Neural progenitor cell (in vitro differentiated cells): ENCODE measurements at places on chromosomes 7 and 10. TPM values are rescaled to one million over a fixed set of nuclear protein-coding genes. Genes with fewer than 3 reads are reported as not detected.

DNA sequence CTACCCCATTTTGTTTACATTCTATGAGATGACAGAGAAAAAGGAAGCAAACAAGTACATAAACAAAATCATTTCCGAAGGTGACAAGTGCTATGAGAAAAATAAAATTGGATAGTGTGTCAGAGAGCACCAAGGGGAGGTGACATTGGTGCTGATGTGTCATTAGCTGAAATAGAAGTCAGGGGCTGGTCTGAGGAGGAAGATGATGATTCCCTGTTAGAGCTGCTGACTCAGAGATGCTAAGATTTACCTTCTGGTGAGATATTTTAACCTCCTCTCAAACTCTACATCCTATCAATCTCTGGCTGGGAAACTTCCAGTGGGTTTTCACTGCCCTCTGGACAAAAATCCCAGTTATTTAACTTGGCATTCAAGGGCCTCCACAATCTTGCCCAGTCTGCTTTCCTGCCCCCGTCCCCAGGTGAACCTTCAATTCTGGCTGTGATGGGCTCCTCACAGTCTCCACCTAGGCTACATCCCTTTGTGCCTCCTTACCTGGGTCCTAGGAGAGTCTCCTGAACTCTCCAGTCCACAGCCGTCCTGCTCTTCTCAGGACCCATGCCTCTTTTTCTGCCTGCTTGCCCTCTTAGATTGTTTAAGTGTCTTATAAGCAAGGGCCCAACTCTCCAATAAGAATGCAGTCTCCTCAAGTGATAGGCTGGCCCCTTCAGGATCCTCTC, 26.6 kb downstream of the DUSP5 start:
- DNase-seq = no peak
- H3K36me3 ChIP-seq = no peaks in the 10 kb centered on the region
- H3K27ac ChIP-seq = no peak overlapping the region
- no peaks in the 10 kb centered on the region for H3K27me3 ChIP-seq
- H3K4me1 ChIP-seq = no peaks in the 10 kb centered on the region

- H3K27ac ChIP-seq = no peak overlapping the region
- H3K4me1 ChIP-seq = peaks cover 14% of the 10 kb centered on the region
- DNase-seq = peak; percentile 45
- H3K27me3 ChIP-seq = no peaks in the 10 kb centered on the region
Observed at GRCh38 chr7:47672977-47673381, 91.1 kb upstream of the TNS3 start.

- no peaks in the 10 kb centered on the region for H3K27me3 ChIP-seq
- H3K27ac ChIP-seq = no peak overlapping the region
- H3K36me3 ChIP-seq = no peaks in the 10 kb centered on the region
- H3K4me1 ChIP-seq = peaks cover 10% of the 10 kb centered on the region
Observed at GRCh38 chr7:131995324-131995723, 438.9 kb upstream of the PODXL start.

- no peaks in the 10 kb centered on the region for H3K36me3 ChIP-seq
- no peaks in the 10 kb centered on the region for H3K27me3 ChIP-seq
- H3K4me3 ChIP-seq = peak overlapping the region; percentile 69
- no peaks in the 10 kb centered on the region for H3K4me1 ChIP-seq
- peak; percentile 3 for DNase-seq
Observed at GRCh38 chr10:42551582-42552187, 86.7 kb downstream of the ZNF33B start.

DNA sequence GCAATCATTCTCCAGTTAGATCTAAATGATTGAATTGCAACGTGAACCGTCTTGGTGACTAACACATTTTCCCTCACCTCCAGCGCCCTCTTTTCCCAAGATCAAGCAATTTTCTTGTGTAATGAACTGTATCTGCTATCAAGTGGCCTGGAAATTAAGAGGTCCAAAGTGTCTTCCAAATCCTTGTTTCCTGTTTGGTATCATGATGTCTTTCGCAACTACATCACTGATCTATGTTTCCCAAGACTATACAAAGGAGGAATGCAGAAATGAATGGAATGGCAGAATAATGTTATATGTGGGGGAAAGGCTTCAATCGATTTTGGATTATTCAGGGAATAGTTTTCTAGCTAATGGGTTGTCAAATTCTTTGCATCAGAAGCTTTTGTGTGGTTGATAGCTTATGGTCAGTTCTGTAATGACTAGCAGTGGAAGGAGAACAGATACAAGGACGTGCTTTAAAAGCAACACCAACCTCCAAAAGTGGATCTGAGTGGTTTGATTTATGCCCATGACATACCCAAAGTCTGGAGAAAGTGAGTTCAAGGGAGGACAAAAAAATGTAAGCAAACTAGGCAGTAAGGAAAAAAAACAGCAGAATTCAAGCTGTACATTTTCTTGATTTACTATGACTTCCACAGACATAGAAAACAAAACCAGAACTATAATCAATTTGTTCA, 14.6 kb upstream of the ZEB1 start:
- H3K27ac ChIP-seq = no peak overlapping the region
- no peak for DNase-seq
- H3K4me3 ChIP-seq = no peak overlapping the region
- no peaks in the 10 kb centered on the region for H3K4me1 ChIP-seq
- no peaks in the 10 kb centered on the region for H3K27me3 ChIP-seq
- no peaks in the 10 kb centered on the region for H3K36me3 ChIP-seq

- no peak overlapping the region for H3K4me3 ChIP-seq
- no peak overlapping the region for H3K27ac ChIP-seq
- no peak for DNase-seq
- H3K27me3 ChIP-seq = no peaks in the 10 kb centered on the region
- no peaks in the 10 kb centered on the region for H3K4me1 ChIP-seq
Observed at GRCh38 chr7:135189961-135190360, 19.5 kb upstream of the CYREN start.

- no peaks in the 10 kb centered on the region for H3K27me3 ChIP-seq
- no peak for DNase-seq
- no peak overlapping the region for H3K4me3 ChIP-seq
- no peaks in the 10 kb centered on the region for H3K36me3 ChIP-seq
- H3K4me1 ChIP-seq = peaks cover 36% of the 10 kb centered on the region
- H3K27ac ChIP-seq = no peak overlapping the region
Observed at GRCh38 chr7:2072042-2072441, 160.7 kb downstream of the MAD1L1 start.

Gene STOX1
- 35.9 and 53.9 TPM in 2 replicates for total RNA-seq

Gene MYPN
- not detected in 2 replicates for total RNA-seq

Gene CACNB2
- total RNA-seq = 3.4 and 3.5 TPM in 2 replicates

Gene SP8
- 19.8 and 60.7 TPM in 2 replicates for total RNA-seq

Gene KIAA1549
- 4.8 and 9.1 TPM in 2 replicates for total RNA-seq

Gene TYW1B
- total RNA-seq = 3.6 and 4.4 TPM in 2 replicates

Gene INA
- 9.7 and 9.8 TPM in 2 replicates for total RNA-seq

Gene MLXIPL
- total RNA-seq = 0.87 and 0.90 TPM in 2 replicates

Gene CPVL
- 40.5 and 56.6 TPM in 2 replicates for total RNA-seq

Gene GSTO2
- 4.9 and 7.6 TPM in 2 replicates for total RNA-seq

Gene PLAC9
- total RNA-seq = not detected in 2 replicates

Gene THSD7A
- 0.22 and 0.28 TPM in 2 replicates for total RNA-seq
